ENCODE measurements at places on chromosomes 11 and 22. TPM values are rescaled to one million over a fixed set of nuclear protein-coding genes. Genes with fewer than 3 reads are reported as not detected.
A peak's percentile ranks its signal among the peaks of the same experiment; 100 is the strongest.

DNA sequence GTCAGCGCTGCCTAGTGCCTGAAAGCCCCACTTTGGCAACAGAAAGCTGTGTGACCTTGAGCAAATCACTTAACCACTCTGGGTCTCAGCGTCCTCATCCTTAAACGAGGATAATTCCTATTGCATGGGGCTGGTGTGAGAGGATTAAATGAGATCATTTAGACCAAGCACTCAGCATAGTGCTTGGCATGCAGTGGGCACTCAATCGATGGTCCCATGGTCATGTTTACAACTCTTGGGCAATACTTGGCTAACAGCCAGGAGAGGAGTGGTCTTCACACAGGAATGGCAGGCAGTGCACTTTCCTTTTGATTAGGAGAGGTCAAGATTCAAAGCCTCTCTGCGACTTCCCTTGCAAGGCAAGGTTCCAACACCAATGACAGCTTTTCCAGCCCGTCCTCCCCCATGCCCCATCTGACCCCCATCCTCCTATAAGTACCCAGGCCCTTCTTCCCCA lies 14.1 kb downstream of the TNKS1BP1 start:
- DNase-seq, result no peak

DNA sequence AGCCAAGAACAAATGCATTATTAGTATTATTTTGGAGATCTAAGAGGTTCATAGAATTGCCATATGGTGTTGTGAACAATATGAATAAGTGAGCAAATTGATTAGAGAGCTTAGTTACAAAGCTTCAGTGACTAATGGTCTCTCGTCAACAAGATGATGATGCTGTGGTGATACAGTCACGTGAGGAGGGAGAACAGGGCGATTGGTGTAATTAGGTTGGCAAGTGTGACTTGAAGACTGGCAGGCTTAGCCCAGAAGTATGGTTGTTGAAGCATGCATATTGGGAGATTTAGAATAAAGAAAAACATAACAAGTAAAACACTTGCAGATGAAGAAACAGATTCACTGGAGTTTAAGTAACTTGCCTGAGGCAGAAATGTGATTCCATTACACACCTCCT lies 100.6 kb upstream of the SORL1-AS1 start:
- no peak for DNase-seq

GRCh38 chr11:123560006-123560405 lies 94.4 kb downstream of the SCN3B start:
- DNase-seq, result peak; percentile 25

GRCh38 chr11:100892886-100893285 lies 205.8 kb downstream of the ARHGAP42 start:
- DNase-seq, result no peak

- no peak for DNase-seq
Observed at GRCh38 chr11:67295846-67296245, 6.7 kb downstream of the ANKRD13D start.

GRCh38 chr11:45881708-45882368 lies 3.6 kb upstream of the MAPK8IP1 start:
- DNase-seq, result no peak

DNA sequence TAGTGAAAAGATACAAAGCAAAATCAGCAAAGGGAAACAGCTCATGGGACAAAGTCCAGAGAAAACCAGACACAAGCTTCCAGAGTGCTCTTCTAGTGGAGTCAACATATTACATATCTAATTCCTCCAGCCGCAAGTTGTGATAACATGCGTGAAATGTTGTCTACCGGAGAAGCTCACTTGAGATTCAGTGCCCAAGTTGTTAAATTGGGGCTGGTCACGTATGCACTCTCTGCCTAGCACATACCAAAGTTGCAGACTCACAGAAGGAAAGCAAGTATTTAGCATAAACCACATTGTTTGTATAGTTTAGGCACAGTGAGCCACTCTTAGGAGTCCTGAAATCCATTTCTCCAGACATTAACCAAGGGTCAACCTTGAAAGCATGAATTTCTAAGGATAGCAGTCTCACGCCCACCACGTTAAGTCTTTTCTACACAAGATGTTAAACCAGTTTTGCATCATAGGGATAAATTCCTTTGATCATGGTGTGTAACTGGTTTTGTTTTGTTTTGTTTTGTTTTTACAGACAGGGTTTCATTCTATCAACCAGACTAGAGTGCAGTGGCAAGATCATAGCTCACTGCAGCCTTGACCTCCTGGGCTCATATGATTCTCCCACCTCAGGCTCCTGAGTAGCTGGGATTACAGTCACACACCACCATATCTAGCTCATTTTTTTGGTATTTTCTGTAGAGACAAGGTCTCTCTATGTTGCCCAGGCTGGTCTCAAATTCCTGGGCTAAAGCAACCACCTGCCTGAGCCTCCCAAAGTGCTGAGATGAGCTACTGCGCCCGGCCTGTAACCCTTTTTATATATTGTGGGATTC lies 39.5 kb upstream of the EP300 start:
- no peak for DNase-seq

DNA sequence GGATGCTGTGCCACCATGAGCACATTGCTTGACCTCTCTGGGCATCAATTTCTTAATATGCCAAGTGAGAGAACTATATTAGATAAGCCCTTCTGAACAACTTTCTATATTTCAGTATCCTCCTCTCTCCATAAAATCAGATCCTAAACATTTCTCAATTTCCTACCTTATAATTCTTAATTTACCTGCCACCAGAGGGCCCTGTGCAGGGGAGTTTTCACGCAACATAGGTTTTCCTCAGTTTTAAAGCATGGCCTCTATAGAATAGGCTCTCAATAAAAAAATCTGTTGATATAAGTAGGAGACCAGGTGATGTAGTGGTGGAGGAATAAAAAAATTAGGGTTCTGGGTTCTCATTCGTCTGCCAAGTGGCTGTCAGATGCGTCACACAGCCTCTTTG lies 83.7 kb upstream of the DBX1 start:
- no peak for DNase-seq

DNA sequence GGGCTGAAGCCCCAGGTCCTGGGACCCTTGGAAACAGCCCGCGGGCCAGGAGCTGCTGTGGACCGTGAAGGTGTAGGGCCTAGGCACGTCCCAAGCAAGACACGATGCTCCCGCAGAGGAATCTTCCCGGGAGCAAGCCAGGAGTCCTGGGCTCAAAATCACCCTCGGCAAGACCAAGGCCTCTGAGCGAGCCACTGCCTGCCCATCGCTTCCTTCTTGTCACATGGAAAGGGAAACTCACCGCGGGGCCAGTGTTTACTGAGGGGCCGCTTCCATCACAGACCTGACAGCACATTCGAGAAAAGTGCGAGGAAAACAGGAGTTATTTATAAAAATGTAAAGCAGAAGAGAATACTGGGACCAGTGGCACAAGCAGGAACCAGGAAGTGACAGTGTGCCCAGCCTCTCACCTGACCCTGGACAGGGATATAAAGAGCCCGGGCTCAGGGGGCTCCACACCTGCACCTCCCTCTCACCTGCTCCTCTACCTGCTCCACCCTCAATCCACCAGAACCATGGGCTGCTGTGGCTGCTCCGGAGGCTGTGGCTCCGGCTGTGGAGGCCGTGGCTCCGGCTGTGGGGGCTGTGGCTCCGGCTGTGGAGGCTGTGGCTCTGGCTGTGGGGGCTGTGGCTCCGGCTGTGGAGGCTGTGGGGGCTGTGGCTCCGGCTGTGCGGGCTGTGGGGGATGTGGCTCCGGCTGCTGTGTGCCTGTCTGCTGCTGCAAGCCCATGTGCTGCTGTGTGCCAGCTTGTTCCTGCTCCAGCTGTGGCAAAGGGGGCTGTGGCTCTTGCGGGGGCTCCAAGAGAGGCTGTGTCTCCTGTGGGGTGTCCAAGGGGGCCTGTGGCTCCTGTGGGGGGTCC lies at the start of gene KRTAP5-5:
TSS of gene KRTAP5-5 (plus strand) at position 450 of the 860 bp plus-strand sequence. CDS start at position 516, 66 bp downstream.
- DNase-seq, result no peak

- DNase-seq, result no peak
Observed at GRCh38 chr11:123472236-123472935, 42.3 kb downstream of the GRAMD1B start.

GRCh38 chr11:2765491-2765890 lies 65.7 kb upstream of the KCNQ1OT1 start:
- DNase-seq, result no peak

- no peak for DNase-seq
Observed at GRCh38 chr11:3153291-3153861, 11.7 kb downstream of the OSBPL5 start.

GRCh38 chr11:99432677-99433076 lies 411.9 kb downstream of the CNTN5 start:
- no peak for DNase-seq

- no peak for DNase-seq
Observed at GRCh38 chr22:36010882-36011281, 17.7 kb downstream of the RBFOX2 start.

- no peak for DNase-seq
Observed at GRCh38 chr11:104893876-104894275, 4.4 kb downstream of the CASP12 start.

GRCh38 chr11:110761991-110762390 lies 49.8 kb upstream of the ARHGAP20 start:
- no peak for DNase-seq

GRCh38 chr11:116502641-116503061 lies 270.1 kb downstream of the BUD13 start:
- no peak for DNase-seq

GRCh38 chr11:109016724-109017123 lies 351.9 kb downstream of the DDX10 start:
- DNase-seq, result no peak

- DNase-seq, result no peak
Observed at GRCh38 chr11:8593455-8593854, 573 bp downstream of the STK33 start.

Gene VWCE
- 1.4 TPM for total RNA-seq

Gene DLG2
- 2.1 TPM for total RNA-seq

Gene KBTBD4
- total RNA-seq, result 18.8 TPM

Gene PARVG
- 59.5 TPM for total RNA-seq

Gene SULT4A1
- not detected for total RNA-seq

Gene MRGPRF
- total RNA-seq, result not detected

Gene KRTAP5-11
- not detected for total RNA-seq

Gene DAGLA
- 0.12 TPM for total RNA-seq

Gene MS4A1
- total RNA-seq, result not detected

Gene POU2AF1
- total RNA-seq, result 28.3 TPM

Gene ACTN3
- total RNA-seq, result 0.24 TPM

Gene GP1BB
- total RNA-seq, result not detected

Gene CCDC89
- not detected for total RNA-seq

Gene OR5AK2
- total RNA-seq, result not detected

Data from activated CD4-positive, alpha-beta memory T cell treated with anti-CD3 and anti-CD28 coated beads for 36 hours (primary cell).